ENCODE measurements at places on chromosomes 6 and 20.

DNA sequence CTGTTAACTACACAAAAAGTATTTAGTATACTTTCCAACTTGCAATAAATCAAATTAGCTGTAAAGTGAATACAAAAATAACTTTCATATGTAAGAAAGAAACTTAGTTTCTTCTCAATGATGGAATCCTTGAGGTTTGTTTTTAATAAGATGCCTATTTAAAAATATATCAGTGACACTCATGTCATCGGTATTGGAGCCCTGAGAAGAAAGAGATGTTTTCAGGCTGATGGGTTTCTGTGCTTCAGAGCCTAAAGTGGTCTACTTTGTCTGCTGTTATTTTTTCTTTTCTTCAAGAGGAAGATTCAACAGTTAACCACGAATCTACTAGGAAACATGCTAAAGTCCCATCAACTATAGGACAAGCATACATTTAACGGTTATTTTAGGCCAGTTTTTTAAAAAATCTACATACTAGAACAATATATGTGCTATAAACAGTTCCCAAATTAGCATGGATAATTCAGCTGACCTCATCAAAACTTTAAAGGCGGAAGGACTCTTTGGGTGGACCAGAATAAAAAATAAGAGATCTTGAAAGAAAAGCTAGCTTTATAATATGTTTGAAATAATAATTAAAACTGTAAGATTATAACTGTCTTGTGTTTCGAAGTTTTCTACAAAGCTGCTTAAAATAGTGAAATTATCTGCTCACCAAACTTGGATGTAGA lies 147.0 kb upstream of the SAMD5 start:
- no peak for DNase-seq

DNA sequence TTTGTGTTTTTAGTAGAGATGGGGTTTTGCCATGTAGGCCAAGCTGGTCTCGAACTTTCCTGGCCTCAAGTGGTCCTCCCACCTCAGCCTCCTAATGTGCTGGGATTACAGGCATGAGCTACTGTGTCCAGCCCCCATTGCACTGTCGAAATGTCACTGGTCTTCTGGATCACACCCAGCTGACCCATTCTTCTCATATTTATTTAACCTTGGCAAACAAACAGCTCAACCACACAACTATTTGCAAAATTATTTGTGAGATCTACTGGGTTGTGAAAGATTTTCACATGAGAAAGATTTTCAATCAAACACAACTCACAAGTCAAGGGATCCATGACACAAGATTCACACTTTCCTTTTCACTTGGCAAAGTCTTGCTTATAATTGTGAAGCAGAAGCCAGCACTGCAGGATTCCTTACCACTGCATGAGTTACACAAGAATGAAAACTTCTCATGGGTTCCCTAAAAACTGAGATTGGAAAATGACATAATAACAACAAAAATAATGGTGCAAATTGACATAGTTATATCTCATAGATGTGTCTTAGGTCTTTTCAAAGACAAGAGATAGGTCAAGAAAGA lies 2.0 kb upstream of the CST9L start:
- DNase-seq = no peak

DNA sequence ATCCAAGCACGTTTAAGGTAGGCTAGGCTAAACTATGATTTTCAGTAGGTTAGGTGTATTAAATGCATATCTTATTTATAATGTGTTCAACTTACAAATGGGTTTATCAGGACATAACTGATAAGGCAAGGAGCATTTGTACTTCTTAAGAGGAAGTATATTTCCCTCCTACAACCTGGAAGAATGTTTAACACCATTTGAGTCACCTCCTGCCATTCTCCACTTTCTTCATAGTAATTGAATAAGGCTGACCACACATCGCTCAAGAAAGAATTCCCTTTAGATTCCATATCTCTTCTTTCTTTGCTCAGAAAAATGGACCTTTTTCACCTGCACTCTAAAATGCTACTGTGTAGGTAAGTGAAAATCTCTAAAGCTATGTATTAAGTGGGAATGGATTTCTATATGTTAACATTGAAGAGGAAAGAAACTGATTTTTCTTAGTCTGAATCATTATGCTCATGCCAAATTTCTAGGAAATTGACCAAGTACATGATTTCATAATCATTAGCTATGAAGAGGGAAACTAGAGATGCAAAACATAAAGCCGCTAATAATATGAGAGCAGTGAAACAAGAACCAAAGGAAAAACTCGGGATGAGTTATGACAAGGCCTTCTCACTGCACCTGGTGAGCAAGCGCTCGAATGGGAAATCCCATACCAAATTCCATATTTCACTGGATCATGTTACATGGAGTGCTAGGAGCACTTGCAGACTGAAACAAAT lies 210.4 kb downstream of the ALDH8A1 start:
- no peak for DNase-seq

DNA sequence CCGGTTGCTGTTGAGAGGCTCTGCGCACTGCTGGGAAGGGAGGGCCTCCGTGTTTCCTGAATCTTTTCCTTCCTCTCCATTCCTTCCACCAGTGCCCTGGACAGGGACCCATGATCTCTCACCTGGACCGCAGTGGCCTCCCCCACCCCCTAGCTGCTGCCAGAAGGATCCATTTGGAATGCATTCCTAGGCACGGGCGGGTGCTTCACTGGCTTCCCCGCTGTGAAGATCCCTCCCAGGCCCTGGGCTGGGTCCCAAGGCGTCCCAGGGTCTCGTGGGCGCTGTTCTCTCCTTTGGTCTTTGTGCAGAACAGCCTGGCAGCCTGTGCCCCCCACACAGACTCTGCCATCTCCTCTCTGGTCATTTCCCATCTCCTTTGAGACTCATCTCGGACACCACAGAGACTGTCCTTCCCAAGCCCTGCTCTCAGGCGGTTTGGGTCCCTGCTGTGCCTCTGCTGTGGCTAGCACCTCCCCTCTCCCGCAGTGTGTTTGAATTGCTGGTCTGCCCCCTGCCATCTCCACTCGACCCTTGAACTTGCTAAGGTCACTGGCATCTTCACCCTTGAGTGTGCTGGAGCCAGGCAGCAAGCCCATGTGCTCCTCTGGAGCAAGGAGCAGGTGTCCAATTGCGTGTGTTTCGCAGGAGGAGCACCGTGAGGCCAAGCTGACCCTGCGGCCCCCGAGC lies 59.0 kb downstream of the TCP11 start:
- DNase-seq = no peak

- no peak for DNase-seq
These were observed 185.8 kb downstream of the TTLL2 start for GRCh38 chr6:167510648-167511047.

- DNase-seq = no peak
These were observed 17.2 kb downstream of the SH3BGRL2 start for GRCh38 chr6:79648328-79648727.

DNA sequence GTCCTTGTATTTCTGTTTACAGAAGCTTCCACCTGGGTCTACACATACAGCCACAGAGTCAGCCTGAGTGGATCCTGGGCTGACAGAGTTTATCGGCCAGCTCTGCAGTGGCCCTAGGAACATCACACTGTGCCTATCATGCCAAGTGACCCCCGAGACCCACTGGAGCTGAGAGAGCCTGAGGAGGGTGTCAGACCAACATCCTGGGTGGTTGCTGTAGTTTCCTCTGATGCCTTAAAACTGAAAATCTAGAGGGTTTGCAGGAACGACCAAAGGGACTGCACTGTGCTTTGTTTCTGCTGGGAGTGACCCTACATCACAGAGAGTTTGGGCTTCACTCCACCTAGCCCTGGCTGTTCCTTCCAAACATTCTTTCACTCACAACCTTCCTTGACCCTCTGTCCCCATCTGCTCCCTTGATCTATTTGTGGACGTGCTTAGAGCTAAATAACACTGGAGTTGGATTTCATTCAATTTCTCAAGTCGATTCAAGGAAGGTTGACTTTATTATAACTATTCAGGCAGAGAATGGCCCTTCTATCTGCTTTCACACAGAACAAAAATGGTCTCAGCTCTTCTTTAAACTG lies 18.1 kb downstream of the MYLK4 start:
- no peak for DNase-seq

Data from NCI-H345 (cell line).